AG04449 (cell line): ENCODE measurements at places on chromosomes 4 and X.

- no peak for DNase-seq
Measured at GRCh38 chr4:38360201-38360600, 303.8 kb upstream of the KLF3 start.

GRCh38 chrX:154056770-154057241 is 37.1 kb upstream of the IRAK1 start:
- DNase-seq, result no peak

DNA sequence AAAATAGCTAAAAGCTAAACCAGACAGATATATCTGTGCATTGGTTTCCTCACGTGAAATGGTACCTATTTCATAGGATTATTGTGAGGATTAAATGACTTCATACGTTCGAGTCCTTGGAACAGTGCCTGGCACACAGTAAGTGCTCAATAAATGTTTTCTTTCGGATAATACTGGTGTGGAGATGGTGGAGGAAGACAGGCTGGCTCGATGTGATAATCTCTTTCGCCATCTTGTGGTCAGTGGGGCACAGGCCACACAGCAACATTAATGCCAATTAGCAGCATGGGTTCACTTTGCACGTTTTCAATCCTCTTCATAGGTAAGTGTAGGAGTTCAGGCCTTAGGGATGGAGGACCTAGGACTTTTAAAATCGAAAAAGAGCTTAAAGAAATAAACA is 9.3 kb downstream of the PAGE4 start:
- no peak for DNase-seq

DNA sequence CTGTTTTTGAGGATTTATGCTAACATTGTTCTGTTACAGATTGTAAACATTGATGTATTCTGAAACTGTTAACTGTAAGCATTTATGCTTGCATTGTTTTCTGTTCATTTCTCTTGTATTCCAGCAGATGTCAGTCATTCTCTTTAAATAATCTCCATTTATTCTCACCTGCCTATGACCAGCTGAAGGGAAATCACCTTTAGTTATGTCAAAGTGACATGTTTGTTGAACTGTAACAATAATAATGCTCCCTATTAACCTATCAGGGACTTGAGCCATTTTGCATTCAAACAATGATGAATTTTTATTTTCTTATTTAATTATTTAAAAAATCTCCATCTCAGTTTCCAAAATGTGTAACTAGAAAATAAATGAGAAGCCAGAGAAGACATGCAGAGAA is 58.0 kb downstream of the SPCS3 start:
- no peak for DNase-seq

GRCh38 chr4:78020677-78021076 is 36.4 kb upstream of the FRAS1 start:
- DNase-seq, result no peak

- no peak for DNase-seq
Measured at GRCh38 chr4:15148199-15148598, 145.9 kb downstream of the CPEB2 start.

GRCh38 chr4:56146956-56147355 is 198.2 kb downstream of the CEP135 start:
- DNase-seq, result no peak

- DNase-seq, result no peak
Measured at GRCh38 chr4:151469970-151470369, 61.0 kb downstream of the FHIP1A start.

DNA sequence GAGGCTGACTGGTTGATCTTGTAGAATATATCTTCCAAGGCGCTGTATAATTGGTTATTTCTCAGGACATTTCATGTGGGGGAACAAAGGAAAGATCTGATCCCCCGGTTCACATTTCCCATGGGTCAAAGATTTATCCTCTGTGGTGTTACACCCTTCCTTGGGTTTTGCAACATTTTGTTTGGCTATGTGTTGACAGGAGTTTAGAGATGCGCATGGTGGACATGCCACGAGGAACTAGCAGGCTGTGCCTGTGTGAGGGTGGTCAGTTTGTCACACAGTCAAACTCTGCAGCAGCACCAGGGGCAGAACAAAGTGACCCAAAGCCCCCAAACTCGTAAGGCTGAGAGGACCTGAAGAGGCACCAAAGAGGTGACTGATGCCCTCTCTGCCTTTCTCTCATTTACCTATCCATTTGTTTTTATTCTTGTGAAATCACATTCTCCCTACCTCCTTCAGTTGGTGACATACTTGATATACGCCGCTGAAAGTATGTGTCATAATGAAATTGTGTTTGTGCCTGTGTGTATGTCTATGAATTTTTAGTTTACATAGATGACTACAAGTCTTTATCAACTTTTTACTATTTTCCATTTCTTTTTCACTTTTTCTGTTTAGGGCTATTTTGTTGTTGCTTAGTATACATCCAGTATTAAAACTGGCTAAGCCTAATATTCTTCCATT is 164.7 kb downstream of the SPCS3 start:
- no peak for DNase-seq

DNA sequence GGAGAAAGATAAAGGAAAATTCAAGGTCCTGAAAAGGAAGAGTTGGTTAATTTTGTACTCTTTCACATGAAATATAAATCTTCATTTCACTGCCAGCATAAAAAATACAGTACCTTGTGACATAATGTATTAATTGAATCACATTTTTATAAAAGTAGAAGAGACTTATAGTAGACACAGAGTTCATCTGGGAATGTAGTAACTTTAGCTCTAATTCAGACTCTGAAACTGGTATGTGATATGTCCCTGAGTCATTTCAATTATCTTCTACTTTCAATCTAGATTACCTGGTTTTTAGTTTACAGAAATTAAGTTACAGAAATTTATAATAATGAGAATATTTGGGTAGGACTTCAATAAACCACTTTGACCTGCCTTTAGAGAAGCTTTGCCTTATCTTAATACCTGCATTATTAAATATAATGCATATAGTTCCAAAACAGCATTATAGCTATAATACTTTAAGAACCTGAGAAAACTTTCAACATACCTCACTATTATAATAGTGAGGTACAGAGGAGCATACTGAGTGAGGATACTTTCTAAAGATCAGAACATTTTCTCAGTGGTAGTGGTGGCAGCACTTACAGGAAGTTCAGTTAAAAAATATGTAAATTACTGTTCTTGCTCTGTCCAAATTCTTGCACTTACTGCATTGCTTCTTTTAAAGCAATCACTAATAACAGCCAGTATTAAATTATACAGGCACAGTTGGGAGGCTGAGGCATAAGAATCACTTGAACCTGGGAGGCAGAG is 11.2 kb downstream of the NEK1 start:
- no peak for DNase-seq

GRCh38 chrX:8811611-8812010 is 10.4 kb upstream of the FAM9A start:
- no peak for DNase-seq

- no peak for DNase-seq
Measured at GRCh38 chrX:13646154-13646549, 6.8 kb upstream of the TCEANC start.

- peak; percentile 14 for DNase-seq
Measured at GRCh38 chr4:20456407-20456806, 204.7 kb downstream of the SLIT2 start.

GRCh38 chrX:9340598-9341290 is 124.1 kb upstream of the TBL1X start:
- DNase-seq, result no peak

- DNase-seq, result no peak
Measured at GRCh38 chrX:153527208-153527607, 9.8 kb downstream of the ATP2B3 start.

DNA sequence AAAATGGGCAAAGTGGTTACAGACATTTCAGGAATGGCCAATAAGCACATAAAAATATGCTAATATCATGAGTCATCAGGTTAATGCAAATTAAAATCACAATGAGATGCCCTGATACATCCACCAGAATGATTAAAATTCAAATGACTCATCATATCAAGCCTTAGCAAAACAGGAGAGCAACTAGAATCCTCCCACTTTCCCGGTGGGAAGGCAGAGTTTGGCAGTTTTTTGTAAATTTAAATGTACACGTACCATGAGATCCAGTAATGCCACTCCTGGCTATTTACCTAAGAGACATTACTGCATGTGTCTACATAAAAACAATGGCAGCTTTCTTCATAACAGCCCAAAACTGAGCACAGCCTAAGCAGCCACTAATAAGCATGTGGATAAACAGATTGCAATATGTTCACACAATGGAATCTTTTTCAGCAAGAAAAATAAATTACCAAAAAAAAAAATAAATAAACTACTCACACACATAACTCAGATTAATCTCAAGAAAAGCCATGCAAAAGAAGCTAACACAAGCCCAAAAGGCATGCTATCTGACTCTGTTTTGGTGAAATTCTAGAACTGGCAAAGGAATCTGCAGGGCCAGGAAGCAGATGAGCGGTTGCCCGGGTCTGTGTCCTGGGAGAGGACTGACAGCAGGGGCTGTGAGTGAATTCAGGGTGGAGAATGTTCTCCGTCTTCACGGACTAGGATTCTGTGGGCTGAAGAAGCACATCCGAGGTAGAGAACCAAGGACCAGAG is 48.8 kb downstream of the AFAP1 start:
- DNase-seq, result peak; percentile 85

DNA sequence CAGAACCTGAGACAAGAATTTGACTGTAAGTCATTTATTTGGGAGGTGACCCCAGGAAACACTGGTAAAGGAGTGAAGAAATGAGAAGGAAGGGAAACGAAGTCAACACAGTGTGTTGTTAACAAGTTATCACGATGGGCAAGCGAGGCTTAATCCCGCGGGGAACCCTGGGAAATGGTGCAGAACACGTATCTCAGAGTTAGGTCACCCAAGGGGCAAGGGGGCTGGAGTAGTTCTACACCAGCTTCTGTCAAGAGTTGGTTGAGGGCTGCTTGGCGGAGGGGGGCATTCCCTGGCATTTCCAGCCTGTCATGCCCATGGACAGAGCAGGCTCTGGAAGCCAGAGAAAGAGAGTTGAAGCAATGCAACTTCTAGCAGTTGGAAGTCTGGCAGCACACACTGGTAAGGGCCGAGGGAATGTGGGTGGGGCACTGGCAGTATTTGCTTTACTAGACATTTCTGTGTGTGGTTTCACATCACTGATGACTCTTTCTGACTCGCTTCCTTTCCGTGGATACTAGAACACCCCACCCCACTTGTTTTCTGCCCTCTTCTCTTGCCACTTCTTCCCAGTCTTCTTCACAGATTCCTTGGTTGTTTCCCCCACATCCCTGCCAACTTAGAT is 52.2 kb upstream of the ADGRG2 start:
- peak; percentile 4 for DNase-seq

DNA sequence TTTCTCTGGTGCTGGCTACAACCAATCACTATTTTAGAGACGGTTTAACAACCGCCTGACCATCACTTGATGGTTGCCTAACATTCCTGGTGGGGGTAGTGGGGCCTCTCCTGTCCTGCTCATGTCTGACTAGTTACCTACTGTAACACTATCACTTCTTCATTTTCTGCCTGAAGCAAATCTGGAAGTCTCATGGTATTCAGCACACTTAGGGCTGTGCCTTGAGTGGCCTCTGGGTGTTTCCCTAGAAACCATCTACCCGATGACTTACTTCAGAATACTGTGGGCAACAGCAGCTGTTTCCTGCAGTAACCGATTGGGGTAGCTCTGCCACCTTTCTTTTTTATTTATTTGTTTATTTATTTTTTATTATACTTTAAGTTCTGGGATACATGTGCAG is 880.1 kb upstream of the INTU start:
- DNase-seq, result no peak

DNA sequence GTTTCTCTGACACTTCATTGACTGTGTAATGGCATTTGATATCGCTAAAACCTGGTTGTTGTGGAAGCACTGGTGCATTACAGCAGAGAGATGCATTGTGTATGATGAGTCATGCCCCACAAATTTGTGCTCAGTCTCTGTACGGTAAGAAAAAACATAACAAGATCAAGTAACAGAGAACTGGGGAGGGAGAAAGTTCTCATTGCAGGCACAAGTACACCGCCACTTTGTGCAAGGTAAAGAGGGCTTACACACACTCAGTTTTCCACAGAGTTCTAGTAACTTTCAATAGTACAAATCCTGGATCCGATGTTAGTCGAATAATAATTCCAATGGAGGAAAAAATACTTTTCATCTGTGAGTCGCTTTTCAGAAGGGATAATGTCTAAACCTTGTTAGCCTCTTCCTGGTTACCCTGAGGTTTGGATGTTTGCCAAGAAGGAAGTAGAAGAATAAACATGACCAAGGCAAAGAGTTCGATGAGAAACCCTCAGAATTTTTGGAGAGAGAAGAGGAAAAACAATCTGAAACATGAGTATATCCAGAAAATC is 512.5 kb upstream of the SLIT2 start:
- peak; percentile 52 for DNase-seq

- no peak for DNase-seq
Measured at GRCh38 chr4:175671491-175671934, 140.6 kb downstream of the GPM6A start.

DNA sequence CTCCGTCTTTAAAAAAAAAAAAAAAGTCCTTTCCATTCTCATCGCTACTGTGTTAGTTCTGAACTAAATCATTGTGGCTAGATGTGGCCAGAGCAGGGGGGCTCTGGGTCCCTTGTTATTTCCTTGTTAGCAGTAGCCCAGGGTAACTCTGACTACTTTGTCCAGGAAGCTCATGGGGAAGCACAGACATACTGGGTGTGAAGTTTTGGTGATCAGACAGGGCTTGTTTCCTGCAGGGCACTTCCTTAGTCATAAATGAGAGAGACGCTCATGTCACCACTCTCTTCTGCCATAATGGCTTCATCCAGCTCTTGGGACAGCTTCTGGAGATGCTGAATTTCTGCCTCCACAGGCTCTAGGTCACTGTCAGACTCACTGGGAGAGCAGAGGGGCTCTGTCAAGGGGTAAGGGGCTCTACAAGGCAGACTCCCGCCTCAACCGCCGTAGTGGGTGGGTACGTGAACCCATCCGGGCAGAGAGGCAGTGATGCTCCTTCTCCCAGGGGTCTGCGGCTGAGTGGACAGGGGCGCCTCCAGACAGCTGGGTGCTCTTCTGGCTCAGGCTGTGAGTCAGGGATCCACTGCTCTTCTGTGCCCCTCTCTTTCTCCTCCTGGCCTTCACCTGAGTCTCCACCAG is 12.9 kb downstream of the STIM2 start:
- DNase-seq, result no peak

DNA sequence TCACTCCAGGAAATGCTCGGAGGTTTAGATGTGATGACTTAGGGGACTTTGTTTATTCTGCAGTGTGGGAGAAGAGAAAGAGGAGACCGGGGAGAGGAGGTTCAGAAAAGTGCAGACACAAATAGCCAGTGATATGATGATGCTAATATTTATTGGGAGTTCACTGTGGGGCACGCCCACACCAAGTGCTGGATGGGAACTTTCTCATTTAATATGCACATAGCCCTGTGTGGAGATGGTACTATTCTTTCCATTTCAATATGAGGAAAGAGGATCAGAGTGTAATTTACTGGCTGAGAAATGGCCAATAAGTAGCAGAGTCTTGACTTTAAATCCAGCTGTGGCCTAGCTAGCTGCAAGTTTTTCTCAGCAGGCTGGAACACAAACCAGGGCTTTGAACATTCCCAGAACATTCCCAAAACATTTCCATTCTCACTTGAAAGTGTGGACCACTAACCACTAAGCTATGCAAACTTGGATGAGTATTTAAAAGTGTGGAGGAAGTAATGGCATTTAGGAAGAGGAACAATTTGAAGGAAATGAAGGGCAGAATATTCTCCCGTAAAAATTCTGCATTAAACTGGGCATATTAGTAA is 231.7 kb downstream of the HS3ST1 start:
- no peak for DNase-seq
